ENCODE measurements at places on chromosomes 12 and 14.

GRCh38 chr14:97149775-97150174 lies 352.6 kb downstream of the VRK1 start:
- DNase-seq: no peak

DNA sequence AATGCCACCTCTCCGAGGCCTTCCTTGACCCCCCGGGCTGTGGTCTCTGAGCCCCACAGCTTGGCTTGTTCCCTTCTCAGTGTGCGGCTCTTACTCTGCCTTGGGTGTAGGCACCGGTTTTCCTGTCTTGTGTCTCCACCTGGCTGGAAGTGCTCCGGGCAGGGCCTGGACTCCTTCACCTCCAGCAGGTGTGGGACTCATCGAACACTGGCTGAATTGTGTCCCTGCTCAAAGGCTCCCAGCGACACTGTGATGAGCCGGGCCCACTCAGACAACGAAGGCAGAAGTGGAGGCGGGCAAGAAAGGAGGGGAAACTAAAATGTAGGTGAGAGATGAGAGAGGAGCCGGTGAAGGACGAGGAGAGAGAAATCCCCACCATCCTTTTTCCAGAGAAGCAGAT lies 18.0 kb downstream of the TMEM63C start:
- no peak for DNase-seq

DNA sequence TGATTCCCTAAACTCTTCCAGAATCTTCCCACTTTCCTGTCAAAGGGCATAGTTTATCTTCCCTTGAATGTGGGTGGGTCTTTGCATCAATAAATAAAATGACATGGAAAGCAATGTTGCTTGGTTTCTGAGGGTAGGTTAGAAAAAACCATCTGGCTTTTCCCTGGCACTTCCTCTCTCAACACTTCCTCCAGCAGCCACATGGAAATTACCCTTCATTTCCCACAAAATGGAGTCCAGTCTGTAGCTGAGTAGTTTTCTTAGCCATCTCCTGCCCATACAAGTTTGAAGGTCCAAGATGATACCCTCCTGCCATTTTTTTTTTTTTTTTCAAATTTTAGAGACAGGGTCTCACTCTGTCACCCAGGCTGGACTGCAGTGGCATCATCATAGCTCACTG lies 11.1 kb upstream of the NDUFA12 start:
- DNase-seq: no peak

DNA sequence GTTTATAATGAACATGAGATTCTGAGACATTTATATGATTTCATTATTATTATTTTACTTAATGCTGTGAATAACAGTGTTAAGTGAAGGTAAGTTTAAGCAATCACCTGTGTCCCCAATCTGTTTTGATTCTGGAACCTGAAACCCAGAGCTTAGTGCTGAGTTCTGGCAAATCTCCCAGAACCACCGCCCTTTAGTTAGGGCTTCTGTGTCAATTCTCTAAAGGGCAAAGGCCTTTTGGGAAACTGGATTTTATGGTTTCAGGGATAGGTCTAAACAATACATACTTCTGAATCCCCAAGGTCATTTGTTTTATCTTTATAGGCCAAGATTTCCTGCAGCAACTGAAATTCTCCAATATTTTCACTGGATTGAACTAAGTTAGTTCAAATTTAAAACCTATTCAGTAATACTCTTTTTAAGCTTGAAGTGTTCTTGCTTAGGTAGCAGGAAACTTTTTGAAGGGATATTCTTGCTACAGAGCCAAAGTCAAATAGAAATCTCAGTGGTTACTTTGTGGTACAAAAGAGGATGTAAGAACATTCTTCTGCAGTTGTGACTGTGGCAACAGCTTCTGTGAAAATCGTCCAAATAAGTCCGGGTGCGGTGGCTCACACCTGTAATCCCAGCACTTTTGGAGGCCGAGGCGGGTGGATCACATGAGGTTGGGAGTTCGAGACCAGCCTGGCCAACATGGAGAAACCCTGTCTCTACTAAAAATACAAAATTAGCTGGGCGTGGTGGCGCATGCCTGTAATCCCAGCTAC lies 10.0 kb upstream of the PKP2 start:
- DNase-seq: no peak

DNA sequence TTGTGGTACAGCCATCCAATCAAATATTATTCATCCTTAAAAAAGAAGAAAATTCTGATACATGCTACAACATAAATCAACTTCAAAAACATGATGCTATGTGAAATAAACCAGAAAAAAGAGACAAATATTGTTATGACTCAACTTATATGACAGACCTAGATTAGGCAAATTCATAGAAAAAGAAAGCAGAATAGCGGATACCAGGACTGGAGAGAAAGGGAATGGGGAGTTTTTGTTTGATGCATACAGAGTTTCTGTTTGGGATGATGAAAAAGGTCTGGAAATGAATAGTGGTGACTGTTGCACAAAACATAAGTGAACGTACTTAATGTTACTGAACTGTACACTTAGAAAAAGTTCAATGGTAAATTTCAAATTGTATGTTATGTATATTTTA lies 82.3 kb downstream of the SPPL3 start:
- no peak for DNase-seq

- DNase-seq: no peak
Measured at GRCh38 chr14:72763892-72764291, 130.0 kb downstream of the DPF3 start.

DNA sequence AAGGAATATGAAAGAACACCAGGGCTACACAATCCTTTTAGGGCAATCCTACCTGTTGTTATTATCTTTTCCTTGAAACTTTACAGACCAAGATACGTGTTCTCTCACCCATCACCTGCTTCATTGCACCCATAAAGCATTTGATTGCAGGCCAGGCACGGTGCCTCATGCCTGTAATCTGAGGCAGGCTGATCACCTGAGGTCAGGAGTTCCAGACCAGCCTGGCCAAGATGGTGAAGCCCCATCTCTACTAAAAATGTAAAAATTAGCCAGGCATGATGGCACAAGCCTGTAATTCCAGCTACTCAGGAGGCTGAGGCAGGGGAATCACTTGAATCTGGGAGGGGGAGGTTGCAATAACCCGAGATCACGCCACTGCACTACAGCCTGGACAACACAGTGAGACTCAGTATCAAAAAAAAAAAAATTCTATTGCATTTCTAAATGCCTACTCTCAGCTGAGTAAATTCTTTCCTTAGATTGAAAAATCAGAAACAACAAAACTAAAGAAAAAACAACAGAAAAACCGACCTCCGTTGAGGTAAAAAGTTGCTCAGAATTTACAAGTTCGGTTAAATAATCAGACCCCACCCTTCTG lies 183.7 kb upstream of the TMEM132C start:
- no peak for DNase-seq

DNA sequence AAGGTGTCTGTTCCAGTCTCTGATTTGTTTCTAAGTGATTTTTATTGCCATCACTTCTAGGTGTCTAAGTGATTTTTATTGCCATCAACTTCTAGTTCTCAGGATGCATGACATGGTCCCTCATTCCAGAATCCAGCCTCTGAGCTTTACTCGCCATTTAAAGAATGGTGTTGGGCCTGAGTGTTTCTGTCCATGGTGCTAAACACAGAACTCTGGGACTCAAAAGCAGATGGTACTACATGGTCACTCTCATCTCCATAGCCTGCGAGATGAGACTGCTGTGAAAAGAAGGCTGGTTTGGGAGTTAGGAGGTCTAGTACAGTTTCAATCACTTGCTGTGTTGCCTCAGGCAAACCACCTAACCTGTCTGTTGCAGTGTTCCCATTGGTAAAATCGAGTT lies 276.6 kb downstream of the NRXN3 start:
- DNase-seq: no peak

- DNase-seq: no peak
Measured at GRCh38 chr12:32437095-32437515, 37.7 kb downstream of the FGD4 start.

GRCh38 chr12:86333955-86334522 lies 77.8 kb upstream of the MGAT4C start:
- no peak for DNase-seq

GRCh38 chr12:27342536-27342935 lies 9.9 kb downstream of the BMAL2 start:
- DNase-seq: no peak
